ENCODE measurements at places on chromosomes 4 and X. TPM values are rescaled to one million over a fixed set of nuclear protein-coding genes. Genes with fewer than 3 reads are reported as not detected.

DNA sequence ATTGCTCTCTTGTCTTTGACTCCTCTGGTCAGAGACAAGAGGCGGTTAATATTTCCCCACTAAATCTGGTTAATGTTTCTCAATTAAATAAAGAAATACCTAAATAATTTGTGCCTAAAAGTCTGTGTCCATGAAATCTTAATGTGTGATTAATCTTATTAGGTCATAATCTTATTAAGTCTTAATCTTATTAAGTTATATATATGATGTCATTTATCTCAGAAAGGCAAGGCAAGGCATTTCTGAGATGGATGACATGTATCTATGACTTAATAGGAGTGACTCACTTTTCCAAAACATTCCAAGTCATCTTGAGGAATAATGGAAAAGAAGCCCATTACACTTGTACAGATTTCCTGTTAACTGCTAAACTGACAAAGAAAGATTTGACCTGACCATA, 74.7 kb downstream of the TRAM1L1 start:
- no peak for DNase-seq

DNA sequence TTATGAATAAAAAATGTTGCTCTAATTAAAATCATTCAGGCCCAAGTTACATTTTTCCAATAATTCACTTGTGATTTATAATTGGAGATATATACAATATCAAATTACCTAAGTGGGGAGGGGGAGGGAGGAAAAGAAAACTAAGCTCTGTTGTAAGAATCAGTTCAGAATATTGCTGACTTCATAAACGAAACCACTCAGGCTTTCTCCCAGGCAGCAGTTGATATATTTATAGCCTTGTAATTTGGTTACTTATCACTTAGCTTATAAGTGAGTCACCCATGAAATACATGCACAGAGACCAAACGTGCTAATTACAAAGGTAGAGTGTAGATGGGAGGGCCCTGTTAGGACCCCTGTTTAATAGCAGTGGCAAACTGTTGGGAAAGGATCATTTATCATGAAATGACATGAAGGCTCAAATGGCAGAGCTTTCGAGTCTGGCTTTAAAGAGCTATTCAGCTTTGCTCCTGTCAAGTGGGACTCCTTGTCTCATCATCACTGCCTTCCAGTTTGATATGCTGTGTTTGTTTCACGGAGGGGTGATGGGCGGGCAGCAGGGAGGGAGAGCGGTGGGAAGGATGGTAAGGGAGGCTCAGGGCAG, 105.6 kb upstream of the PGRMC2 start:
- no peak for DNase-seq

The OFD1 gene
- total RNA-seq, result 18.8 TPM

- peak; percentile 32 for DNase-seq
Observed at GRCh38 chr4:81565142-81565870, 93.6 kb upstream of the RASGEF1B start.

The USP26 gene
- not detected for total RNA-seq

The SYN1 gene
- 3.1 TPM for total RNA-seq

GRCh38 chr4:15535599-15535998, 65.9 kb downstream of the CC2D2A start:
- DNase-seq, result no peak

DNA sequence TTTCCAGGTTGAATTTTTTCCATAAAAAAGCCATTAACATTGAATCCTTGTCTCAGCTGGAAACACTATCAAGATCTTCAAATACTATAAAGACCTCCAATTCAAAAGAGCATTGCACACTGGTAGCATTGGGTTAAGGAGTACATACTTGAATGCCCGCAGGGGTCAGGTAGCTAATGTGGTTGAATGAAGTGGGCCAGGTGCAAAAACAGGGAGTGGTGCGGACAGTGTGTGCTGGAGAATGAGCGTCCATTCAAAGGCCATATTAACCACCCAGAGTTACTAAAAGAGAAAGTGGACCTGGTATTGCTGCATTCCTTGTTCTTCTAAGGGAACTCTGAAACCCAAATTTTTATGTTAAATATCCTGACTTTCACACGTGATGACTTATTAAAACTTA, 91.6 kb downstream of the NYX start:
- DNase-seq, result no peak

- DNase-seq, result no peak
Observed at GRCh38 chrX:38877366-38877765, 76.1 kb downstream of the MID1IP1 start.

DNA sequence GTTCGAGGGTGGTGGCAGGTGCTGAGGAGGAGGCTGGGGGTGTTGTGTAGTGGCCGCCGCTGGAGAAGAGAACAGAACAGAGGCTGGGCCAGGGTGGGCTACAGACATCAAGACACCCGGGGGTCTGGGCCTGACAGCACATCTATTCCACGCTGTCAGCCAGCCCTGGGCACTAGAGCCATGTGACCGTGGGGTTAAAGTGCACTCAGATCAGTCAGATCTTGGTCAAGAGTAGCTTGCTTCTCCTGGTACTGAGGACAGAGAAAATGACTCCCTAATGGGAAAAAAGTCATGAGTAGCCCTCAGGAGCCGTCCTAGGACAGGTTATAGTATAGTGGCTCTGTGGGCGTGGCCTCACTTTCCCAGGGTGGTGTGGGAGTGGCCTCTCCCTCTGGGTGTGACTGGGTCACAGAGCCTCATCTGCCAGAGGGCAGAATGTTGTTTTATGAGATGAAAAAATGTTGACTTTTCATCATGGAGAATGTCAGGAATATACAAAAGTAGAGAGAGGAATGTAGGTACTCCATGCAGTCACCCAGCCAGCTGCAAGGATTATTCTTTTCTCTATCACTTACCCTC, 19.4 kb downstream of the TRMT44 start:
- no peak for DNase-seq

The NLGN4X gene
- 4.3 TPM for total RNA-seq

DNA sequence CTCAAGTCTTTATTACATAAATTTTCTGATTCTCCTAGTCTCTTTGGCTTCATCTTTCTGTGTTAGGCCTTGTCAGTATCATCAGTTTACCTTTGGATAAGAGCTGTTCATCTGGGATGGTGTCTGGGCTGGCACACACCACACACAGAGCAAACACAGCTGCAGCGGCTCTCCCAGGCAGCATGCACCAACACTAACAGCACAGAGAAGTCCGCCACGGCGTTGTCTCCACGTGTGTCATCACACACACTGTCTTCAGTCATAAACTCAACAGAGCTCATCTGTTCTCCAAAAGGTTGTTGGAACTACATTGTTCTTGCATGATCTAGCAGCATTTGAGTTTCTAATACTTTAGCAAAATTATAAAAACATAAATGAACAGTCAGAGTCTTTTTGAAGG, 851.9 kb upstream of the FRG1 start:
- DNase-seq, result no peak

DNA sequence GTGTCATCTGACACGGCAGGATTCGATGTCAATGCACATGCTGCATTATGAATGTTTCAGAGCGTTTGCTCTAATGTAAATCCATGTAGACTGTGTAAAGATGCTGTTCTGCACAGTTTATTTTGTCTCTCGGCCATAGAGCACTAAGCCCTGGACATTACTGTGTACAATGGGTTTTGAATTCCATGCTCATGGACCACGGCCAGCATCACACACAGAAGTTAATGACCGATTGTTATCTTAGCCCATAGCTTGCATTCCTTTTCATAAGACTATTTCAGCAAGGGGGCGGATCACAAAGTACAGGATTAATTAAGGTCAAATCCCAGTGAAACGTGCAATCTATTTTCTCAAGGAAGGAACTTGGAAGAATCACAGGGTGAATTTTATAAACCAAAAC, 286.1 kb upstream of the TENM3 start:
- DNase-seq, result no peak

The CDS1 gene
- total RNA-seq, result not detected

GRCh38 chrX:123171781-123172180, 12.3 kb upstream of the GRIA3 start:
- DNase-seq, result no peak

DNA sequence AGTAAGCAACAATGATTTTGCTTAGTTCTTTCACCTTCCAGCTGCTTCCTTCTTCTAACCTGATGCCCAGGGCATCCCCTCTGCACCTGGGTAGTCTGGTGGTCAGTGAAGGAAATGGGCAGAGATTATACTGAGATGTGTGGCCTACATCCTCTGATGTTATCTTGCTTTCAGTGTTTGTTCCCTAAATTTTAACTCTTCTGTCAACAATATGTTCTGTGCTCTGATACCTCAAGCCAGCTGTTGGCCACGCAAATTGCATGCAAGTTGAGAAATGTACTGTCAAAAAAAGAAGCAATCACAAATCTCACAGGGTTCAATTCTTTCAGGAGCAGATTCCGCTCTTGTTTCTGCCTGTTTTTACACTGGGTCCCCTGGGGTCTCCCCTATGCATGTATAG, 73.8 kb downstream of the FBXW7 start:
- no peak for DNase-seq

The DOCK11 gene
- total RNA-seq, result 71.6 TPM

DNA sequence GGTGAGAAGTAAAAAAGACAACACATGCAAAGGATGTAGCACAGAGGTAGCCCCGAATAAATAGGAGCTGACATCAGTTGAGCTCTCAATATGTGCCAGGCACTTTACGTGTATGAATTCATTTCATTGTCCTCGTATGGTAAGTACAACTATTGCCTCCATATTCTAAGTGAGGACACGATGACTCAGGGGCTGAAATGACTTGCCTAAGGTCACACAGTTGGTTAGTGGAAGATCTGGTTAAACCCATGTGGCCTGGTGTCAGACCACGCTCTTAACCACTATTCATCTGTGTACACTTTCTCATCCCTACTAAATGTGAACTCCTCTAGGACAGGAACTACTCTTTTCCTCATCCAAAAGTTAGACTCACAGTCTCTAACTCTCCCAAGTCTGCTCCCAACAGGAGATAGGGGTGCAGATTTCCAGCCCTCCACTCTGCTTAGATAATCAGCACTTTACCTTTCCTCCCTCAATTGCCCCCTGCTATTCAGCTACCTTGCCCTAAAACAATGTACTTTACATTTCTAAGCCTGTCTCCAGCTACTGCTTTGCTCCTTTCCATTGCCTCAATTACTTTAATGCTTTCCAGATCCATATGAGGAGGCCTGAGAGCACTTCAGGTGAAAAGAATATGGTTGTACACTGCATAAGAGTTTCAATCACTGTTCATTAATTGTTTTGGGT, 58.8 kb upstream of the LHFPL1 start:
- DNase-seq, result no peak

- no peak for DNase-seq
Observed at GRCh38 chrX:11992271-11992670, 146.0 kb upstream of the FRMPD4 start.

DNA sequence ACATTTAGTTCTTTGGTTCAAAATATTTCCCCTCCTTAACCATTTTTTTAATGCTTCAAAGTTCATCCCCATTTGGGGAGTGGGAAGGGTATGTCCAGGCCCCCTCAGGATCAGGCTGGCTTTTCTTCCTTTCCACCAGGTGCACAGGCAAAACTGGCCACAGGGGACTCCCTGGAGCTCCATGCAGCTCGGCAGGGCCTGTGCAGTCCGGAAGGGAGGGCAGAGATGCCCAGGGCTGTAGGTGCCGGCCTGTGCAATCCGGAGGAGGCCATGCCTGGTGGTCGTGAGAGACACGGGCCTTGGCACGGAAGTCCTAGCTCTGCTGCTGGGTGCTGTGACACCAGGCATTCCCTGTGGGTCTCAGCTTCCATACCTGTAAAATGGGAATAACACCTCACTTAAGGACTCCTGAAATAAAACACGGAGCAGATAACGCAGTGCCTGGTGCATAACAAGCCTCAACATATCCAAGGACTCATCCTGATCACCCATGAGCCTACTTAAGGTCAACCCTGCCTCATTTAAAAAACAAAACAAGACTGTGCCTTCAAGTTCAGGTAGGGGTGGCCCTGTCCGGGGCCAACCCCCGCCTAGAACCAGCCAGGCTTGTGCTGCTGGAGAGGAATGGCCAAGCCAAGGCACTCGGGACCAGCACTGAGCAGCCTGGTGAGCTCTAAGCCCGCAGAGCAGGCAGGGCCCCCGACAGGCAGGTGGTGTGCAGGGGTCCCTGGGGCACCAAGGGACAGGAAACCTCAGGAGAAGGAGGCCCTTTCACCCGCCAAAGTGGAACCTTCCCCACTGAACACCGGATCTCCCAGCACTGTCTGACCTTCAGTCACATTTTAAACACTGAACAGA, 21.2 kb upstream of the CYP4V2 start:
- DNase-seq, result no peak

The IL1RAPL1 gene
- total RNA-seq, result 0.13 TPM

GRCh38 chrX:130555341-130555740, 153.6 kb downstream of the RBMX2 start:
- no peak for DNase-seq

The NPFFR2 gene
- not detected for total RNA-seq

DNA sequence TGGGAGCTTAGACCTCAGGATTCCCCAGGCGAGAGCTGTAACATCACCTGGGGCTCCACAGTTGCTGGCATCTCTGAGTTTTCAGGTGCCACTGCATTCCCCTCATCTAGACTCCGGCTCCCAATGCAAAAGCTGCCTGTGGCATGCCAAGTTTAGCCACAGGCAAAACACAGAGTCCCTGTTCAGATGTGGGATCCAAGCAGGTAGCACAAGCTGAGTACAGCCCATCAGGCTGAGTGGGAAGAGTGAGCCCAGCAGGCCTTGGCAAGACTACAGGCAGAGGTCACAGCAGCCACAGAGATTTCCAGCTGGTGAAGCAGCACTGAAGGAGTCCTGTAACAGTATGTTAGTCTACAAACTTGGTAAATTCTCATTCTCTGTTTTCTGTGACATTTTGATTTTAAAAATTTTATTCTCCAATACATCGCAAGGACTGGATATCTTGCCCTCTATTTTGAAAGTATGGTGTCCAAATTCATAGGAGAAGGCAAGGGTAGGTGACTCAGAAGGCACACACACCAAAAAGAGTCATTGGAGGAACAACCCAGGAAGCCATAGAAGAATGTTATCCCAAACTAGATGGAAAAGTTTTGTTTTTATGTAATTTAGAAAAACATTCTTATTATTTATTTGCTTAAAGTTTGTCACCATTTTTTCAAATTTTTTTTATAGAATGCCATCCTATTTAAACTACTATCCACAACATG, 13.6 kb upstream of the CXCL2 start:
- no peak for DNase-seq

GRCh38 chr4:47088298-47088697, 56.9 kb downstream of the GABRB1 start:
- no peak for DNase-seq

The MAGEA4 gene
- total RNA-seq, result not detected

The TEC gene
- total RNA-seq, result 2.6 TPM

The LRRC66 gene
- total RNA-seq, result 0.38 TPM

DNA sequence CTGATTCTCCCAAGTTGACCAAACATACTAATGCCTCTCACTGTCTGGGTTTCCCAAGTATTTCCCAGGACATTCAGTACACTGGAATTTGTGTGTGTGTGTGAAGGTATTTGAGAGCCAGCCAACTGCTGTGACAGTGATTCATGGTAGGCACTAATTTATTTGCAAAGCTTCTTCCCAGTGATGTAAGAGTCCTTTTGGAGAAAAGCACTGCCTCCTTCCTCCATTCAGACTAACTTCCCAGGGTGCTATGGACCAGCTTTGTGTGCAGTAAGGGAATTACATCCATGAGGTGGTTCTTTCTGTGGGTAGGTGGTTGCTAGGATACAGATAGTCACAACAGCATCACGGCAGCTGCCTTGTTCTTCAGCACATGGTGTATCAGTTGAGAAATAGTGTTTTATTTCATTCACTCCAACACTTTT, 8.7 kb downstream of the EGF start:
- no peak for DNase-seq

Measured in omental fat pad (tissue), 4 donors.